ENCODE measurements at places on chromosomes 12 and 14.

- DNase-seq, result no peak
Measured at GRCh38 chr14:73235531-73236155, 1.7 kb upstream of the PAPLN start.

DNA sequence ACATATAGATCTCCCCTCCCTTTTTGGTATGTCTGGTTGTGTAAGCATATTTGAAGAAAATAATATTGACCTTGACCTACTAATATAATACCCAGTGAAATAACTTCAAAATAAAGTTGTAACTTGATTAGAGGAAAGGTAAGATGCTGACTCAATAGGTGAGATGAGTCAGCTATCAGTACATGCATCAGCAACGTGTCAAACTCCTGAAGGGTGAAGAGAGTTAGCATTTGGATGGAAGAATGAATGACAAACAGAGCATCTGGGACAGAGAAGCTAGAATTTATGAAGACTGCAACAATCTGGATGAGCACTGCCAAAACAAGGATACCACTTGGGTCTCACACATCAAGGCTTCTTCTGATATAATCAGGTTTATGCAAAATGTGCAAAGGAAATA lies 74.9 kb downstream of the PPP2R5E start:
- DNase-seq, result no peak

DNA sequence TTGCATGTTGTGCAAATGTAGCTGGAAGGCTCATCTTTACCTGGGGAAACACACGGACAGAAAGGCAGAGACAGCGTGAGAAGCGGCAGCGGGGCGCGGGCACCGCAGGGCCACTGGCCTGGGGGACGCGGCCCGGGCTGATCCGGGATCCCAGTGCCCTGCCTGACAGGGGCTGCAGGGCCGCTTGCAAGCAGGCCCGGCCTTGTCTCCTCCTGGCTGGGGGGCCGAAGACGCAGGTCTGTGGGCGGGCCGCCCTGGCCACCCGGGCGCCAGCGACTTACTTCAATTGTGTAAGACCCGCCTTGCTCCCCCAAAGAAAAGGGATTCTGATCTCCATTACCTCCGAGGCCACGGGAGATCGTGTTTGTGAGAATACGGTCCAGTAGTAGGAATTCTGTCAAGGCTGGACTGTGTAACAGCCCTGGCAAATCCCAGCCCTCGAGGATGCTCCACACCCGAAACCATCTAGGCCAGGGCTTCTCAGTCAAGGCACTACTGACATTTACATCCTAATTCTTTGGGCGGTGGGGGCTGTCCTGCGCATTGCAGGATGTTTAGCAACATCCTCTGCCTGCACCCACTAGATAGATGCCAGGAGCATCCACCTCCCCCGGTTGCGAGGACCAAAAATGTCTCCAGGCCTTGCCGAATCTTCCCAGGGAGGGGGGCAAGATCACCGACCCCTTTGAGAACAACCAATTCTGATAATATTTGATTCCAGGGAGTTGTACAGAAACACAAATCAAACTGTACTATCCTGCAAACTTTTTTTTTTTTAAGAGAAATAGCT lies 95.6 kb downstream of the BCL11B start:
- no peak for DNase-seq

DNA sequence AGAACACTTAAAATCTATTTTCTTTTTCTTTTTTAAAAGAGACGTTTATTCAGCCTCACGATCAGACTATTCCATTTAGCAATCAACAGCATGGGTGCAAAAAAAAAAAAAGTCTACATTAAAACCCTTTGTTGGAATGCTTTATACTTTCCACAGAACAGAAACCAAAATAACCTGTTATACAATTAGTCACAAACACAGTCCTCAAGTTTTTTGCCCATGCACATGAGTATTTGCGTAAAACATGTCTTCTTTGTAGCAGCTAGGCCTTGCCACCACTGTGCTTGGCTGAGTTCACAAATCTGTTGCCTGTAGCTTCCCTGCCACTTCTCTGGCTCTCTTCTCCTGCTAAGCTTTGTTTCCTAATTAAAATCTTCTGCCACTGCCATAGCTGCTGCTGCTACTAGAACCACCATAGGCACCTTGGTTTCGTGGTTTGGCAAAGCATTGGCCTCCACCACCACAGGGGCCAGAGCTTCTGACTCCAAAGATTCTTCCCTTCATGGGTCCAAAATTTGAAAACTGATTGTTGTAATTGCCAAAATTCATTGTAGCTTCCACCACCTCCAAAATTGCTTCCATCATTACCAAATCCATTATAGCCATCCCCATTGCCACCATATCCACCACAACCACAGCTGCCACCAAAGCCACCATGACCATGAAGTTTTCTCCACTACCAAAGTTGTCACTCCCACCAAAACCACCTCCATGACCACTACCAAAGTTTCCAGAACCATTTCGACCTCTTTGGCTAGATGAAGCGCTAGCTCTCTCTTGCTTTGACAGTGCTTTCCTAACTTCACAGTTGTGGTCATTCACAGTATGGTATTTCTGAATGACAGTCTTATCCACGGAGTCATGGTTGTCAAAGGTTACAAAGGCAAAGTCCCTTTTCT lies 38.1 kb downstream of the KLRG1 start:
- no peak for DNase-seq

- no peak for DNase-seq
Measured at GRCh38 chr12:115223322-115223721, 539.3 kb upstream of the TBX3 start.

DNA sequence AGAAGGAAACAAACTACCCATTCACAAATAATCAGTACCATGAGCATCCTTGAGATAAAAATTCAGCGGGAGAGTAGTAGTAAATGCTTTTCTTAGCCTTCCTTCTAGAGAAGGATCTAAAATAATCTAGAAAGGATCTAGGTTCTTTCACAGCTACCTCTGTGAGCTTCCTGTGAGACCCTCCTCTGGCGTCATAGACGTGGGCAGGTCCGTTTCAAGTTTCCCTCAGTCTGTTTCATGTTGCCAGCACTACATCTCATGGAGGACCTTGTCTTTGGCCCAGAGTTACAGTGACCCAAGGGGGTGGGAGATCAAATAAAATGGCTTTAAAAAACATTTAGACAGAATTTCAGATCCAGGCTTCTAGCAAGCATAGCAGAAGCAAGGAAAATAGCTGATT lies 13.6 kb downstream of the DAAM1 start:
- DNase-seq, result no peak

- no peak for DNase-seq
Measured at GRCh38 chr12:87054226-87054625, 798.0 kb upstream of the MGAT4C start.

GRCh38 chr12:114266536-114266935 lies 139.4 kb downstream of the TBX5 start:
- DNase-seq, result no peak

DNA sequence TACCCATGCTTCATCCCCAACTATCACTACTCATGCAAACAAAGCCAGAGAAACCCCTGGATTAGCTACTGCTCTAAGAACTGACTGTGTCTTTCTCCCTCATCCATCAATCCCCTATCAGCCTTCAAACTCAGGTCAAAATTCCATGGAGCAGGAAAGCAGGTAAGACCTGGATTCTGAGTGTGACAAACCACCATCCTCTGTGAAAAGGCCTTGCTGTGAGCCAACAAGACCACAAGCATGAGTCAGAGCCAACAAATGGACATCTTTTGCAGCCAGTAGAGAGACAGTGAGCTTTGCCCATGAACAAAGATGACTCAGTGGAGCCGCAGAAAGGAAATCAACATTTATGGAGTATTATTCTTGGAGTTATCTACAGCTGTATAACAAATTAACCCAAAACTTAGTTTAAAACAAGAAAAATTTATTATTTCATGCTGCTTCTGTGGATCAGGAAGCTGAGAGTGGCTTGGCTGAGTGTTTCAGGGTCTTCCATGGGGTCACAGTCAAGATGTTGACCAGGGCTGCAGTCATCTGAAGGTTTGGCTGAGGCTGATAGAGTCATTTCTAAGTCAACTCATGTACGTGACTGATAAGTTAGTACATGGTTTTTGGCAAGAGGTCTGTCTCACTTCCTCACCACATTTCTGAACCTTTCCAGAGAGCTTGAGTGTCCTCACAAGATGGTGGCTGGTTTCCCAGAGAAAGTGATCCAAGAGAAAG lies 61.1 kb downstream of the PITPNM2 start:
- DNase-seq, result no peak

DNA sequence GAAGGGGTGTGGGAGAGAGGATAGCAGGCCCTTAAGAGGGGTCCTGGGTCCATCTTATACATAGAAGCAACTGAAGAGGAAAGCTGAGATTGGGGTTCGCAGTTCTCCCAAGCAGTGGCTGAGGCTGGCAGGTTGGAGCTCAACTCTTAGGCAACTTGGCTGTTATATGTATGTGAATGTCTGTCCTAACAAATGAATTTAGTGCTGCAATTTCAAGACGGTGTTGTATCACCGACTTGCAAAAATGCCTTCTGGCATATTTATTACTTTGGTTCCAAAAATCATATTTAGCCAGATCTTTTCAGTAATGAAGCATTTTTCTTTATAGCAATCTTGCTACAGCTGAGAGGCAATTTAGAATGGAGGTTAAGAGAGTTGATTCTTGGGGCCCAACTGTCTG lies 148.3 kb downstream of the AKAP6 start:
- DNase-seq, result no peak

GRCh38 chr14:31122098-31122611 lies 85.4 kb downstream of the HECTD1 start:
- DNase-seq, result no peak

GRCh38 chr14:62692490-62693106 lies 352.7 kb downstream of the KCNH5 start:
- no peak for DNase-seq

DNA sequence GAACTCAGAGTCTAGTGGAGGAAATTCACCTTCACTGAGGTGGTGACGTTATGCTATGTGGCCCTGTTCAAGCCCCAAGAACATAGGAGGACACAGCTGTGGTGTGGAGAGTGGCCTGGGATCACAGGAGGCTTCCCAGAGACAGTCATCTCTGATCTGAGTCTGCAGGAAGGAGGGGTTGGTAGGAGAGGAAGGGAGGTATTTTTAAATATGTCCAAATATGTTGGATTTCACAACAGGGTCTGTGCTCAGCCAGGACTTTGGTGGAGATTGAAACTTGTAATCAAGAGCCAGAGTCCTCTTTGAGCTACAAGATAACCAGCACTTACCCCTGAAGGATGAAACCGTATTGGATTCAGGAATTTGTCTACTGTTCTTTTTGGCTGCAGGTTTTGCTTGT lies 26.4 kb upstream of the MED13L start:
- DNase-seq, result no peak

DNA sequence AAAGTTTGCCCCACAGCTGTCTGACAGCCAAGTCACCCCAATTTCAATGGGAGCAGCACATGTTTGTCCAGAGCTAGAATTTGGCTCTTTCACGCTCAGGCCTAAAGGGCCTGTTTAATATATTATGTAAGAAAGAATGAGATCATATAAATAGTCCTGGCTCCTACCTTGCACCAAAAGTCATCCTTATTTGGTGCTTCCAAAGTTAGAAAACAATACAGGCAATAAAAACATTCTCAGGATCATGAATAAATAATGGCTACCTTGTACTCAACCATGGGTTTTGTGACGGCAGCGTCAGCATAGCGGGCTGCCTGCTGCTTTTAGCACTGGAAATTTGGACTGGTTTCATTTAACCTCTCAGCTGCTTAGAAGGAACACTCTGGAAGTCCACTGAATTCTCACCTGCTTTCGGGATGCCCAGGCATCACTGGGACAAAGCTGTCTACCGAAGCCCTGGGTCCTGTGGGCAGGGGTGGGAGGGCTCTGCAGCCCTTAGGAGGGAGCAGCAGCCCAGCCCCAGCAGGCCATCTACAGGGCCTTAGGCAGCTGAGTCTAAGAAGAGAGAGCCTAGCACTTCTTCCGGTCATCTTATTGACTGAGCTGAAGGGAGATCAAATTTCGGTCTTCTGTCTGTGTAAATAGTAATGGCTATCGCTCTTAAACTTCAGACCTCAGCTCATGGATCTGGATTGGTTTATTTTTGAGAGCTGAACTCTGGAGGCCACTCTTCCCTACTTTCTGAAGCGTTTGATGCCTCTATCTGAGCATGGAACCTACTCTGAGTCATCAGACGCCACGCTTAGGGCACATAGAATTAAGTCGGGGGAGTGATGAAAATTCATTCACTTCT lies 106.5 kb downstream of the SAMD4A start:
- DNase-seq, result no peak
